ENCODE measurements at places on chromosomes 11 and 22. TPM values are rescaled to one million over a fixed set of nuclear protein-coding genes. Genes with fewer than 3 reads are reported as not detected.

DNA sequence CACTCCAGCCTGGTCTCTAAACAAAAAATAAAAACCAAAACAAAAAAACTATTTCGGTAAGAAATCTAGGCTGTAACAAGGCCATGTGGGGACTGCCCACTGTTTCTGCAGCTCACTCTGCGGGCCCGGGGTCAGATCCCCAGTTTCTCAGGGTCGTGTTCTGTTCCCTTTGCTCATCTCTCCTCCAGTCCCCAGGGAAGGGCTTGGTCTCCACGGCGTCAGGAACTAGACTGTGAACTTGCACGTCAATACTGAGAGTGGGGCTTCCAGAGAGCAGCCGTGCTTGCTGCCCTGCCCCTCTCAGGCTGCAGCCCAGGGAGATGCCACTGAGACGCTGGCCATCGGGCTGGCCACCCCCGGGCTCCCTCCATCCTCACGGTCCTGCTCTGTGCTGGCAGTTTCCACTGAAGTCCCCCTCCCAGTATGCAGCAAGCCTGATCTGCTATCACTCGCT, 33.7 kb upstream of the MOB2 start:
- no peak overlapping the region for H3K4me3 ChIP-seq
- no peak for DNase-seq

- no peak overlapping the region for H3K4me3 ChIP-seq
- H3K4me1 ChIP-seq = no peaks in the 10 kb centered on the region
- DNase-seq = no peak
- peaks cover 31% of the 10 kb centered on the region for H3K36me3 ChIP-seq
- no peaks in the 10 kb centered on the region for H3K27me3 ChIP-seq
Measured at GRCh38 chr11:19176629-19177186, 25.1 kb downstream of the CSRP3 start.

DNA sequence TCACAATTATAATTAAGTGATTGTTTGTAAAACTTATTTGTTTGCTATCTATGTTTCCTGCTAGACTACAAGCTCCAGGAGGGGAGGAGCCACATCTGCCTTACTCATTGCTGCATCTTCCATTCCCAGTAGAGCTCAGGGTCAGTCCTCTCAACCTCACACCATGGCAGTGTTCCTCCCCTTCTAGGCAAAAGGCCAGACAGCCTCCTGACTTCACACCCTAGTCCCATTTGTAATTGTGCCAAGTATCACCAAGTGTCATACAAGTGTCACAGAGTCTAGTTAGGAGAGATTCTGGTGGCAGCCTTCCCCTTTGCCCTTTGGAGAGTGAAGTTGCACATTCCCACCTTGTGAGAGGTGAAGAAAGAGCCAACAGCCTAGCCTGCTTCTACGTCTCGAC, 490.4 kb downstream of the INSC start:
- H3K27ac ChIP-seq = no peak overlapping the region
- H3K4me1 ChIP-seq = no peaks in the 10 kb centered on the region
- no peak for DNase-seq
- peaks cover 4% of the 10 kb centered on the region for H3K27me3 ChIP-seq

GRCh38 chr22:47621253-47621652, 858.8 kb downstream of the TBC1D22A start:
- DNase-seq = no peak
- H3K27me3 ChIP-seq = no peaks in the 10 kb centered on the region
- H3K36me3 ChIP-seq = no peaks in the 10 kb centered on the region
- H3K4me3 ChIP-seq = no peak overlapping the region

DNA sequence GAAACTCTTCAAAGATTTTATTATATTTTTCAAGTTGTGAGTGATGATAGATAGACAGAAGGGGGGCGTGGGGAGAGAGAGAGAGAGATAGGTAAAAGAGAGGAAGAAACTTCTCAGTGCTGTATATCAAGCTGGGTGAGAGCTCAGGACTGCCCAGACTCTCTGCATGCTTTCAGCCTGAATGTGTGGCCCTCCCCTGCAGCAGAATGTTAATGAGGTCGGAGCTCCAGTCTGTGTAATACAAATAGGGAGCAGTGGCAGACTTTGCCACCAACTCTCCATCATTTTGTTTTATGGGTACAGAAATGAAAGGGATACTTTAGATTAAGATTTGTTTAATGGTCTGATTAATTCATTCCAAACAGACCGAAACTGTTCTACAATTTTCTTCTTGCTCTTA, 752.8 kb downstream of the OPCML start:
- H3K4me1 ChIP-seq = peaks cover 18% of the 10 kb centered on the region
- no peak overlapping the region for H3K27ac ChIP-seq
- peaks cover 12% of the 10 kb centered on the region for H3K27me3 ChIP-seq
- H3K4me3 ChIP-seq = no peak overlapping the region
- no peaks in the 10 kb centered on the region for H3K36me3 ChIP-seq
- no peak for DNase-seq

DNA sequence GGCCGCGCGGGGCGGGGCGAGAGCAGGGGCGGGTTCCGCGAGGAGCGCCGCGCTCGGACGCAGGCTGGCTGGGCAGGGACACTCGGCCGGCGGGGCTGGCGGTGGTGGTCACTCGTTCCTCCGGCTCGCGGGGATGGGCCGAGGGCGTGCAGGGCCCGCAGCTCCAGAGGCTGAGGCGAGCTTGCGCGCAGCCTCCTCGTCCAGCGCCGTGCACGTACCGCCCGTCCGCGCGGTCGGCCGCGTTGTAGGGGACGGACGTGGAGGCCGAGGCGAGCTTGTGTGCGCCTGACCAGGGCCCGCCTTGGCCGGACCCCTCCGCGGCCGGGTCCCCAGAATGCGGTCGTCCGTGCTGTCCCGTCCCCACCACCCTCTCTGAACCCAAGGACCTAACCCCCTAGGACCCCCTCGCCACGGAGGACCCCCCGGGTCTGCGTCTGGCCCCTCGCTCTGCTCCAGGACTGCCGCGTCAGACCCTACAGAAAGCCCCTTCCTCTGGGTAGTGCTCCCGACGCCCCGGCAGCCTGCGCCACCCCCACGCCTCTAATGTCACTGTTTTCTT, 569 bp upstream of the YPEL1 start:
- H3K4me1 ChIP-seq = peaks cover 6% of the 10 kb centered on the region
- H3K27ac ChIP-seq = no peak overlapping the region
- H3K4me3 ChIP-seq = peak overlapping the region; percentile 51
- H3K36me3 ChIP-seq = no peaks in the 10 kb centered on the region
- H3K27me3 ChIP-seq = peaks cover 9% of the 10 kb centered on the region
- DNase-seq = no peak

DNA sequence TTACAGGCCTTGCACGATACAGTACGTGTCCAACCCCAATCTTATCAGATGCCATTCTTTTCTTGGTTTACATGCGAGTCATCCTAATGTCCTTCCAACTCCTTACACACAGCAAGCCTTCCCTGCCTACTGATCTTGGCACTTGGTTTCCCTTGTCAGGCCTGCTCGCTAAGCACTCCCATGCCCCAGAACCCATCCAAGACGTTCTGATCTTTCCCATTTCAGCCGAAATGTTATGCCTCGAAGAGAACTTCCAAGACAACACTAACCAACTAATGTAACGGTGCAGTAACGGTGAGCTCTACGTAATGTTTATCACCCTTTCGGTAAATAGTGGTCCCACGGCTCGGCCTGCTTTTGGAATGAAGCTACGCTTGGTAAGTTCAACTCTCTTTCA, 521 bp downstream of the PES1 start:
- H3K27me3 ChIP-seq = peaks cover 17% of the 10 kb centered on the region
- H3K4me3 ChIP-seq = no peak overlapping the region
- no peak for DNase-seq
- no peaks in the 10 kb centered on the region for H3K4me1 ChIP-seq

DNA sequence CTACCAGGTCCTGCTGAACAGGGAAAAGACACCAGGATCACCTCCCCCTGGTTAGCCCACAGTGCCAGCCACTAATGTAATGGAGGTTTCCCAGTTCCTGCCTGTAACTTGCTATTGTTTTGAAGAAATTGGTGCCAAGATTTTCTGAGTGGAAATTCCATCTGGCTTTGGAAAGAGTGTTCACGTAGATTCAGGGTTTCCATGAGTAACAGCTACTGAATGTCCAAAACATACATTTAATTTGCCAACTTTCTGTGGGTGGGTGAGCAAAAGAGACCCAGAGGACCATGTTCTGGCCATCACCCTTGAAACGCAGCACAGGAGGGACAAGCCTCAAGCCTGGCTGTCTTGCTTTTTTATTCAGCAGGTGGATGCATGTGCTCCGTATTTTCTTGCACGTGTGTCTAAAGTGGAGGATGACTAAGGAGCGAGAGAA, 8.8 kb upstream of the DKK3 start:
- H3K36me3 ChIP-seq = no peaks in the 10 kb centered on the region
- no peak for DNase-seq
- peaks cover 16% of the 10 kb centered on the region for H3K4me1 ChIP-seq
- no peak overlapping the region for H3K27ac ChIP-seq

GRCh38 chr11:129636926-129637325, 178.7 kb upstream of the TMEM45B start:
- no peak overlapping the region for H3K27ac ChIP-seq
- H3K36me3 ChIP-seq = no peaks in the 10 kb centered on the region
- no peak overlapping the region for H3K4me3 ChIP-seq
- no peaks in the 10 kb centered on the region for H3K27me3 ChIP-seq
- DNase-seq = no peak

The OR5B21 gene
- not detected for total RNA-seq

The CABP2 gene
- not detected for total RNA-seq

Measured in type B pancreatic cell (in vitro differentiated cells).